ENCODE measurements at places on chromosomes 7 and 10.

DNA sequence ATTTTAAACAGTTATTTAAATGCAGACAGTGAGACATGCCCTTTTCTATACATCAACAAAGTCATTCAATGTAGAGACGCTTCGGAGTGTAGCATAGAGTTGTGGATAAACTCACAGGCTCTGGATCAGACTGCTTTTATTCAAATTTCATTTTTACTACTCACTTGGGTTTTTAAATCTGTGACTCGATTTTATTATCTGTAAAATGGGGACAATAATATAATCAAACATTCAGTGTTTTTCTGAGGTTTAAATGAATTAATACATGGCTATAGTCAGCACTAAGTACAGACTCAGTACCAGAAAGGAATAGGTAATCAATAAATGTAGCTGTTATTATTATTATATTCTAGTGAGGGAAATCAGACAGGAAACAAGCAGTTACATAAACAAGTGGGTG lies 43.4 kb downstream of the THSD7A start:
- no peak for DNase-seq

GRCh38 chr10:103613616-103614015 lies 120.1 kb downstream of the NEURL1 start:
- DNase-seq: no peak

DNA sequence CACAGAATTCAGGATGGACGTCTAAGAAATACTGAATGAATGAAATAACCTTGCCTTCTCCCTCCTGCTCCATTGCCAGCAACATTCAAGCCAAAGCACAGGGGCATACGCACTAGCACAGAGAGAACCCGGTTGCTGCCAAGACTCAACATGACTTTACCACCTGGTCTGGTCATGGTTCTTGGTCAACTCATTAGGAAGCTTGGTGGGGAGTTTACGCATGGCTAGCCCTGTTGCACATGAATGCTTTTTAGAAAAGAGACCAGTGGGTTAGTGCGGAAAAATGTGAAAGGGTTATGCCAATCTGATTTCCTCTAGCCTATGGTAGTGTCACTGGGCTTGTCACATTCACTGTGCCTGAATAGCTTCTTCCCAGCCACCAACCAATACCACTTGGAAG lies 187.6 kb upstream of the NEBL start:
- DNase-seq: peak; percentile 93

GRCh38 chr10:128316925-128317324 lies 190.7 kb upstream of the MKI67 start:
- no peak for DNase-seq

DNA sequence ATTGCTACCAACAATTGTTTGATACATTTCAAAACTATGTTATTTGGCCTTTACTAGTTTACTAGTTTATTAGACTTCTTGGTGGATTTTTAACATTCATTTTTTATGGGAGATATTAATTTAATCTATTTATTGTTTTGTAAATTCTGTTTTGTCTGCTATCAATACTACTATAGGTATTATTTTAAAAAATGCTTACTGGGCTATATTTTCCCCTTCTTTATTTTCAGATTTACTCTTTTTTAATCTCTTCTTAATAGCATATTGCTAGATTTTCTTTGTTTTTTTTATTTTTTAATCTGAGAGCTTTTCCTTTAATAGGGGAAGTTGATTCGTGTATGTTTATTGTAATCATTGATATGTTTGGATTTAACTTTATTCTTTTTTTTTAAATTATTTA lies 147.5 kb downstream of the CDK14 start:
- DNase-seq: no peak

GRCh38 chr10:60799971-60800650 lies 21.8 kb downstream of the CDK1 start:
- no peak for DNase-seq

DNA sequence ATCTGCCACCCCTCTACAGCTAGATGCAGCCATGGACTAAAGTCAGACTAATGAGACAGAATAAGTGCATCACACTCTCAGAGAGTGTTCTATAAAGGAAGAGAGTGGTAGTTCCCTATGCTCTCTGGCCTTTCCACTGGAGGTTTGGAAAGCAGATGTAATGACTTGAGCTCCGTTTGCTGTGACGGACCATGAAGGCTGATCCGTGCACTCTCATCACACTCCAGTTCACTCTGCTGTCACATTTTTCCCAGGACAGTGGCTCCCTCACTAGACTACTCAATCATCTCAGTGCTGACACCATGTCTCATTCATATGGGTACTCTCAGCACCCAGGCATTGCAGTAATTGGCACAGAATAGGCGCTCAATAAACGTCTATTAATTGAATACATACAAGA lies 20.4 kb downstream of the TRDMT1 start:
- no peak for DNase-seq

DNA sequence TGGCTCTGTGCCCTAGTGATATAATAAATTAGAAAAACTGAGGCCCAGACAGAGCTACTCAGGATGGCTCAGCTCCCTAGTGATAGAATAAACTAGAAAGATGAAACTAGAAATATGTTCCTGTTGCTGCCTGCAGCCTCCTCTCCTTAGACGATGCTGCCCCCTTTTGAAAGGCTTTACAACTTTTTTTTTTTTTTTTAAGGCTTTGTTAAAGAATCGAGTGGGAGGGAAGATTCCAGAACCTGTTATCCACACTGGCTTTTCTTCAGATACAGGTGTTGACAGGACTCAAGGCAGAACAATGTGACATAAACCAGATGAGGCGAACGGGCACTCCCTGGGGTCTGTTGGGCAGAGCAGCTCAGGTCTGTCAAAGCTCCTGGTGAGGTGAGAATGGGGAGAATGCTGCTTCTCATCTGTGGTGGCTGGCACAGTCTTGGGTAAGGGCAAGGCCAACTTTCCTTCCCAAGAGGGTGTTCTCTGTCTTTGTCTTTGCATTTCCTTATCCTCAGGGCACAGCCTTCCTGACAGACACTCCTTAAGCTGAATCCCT lies 175.1 kb downstream of the COBL start:
- peak; percentile 50 for DNase-seq

DNA sequence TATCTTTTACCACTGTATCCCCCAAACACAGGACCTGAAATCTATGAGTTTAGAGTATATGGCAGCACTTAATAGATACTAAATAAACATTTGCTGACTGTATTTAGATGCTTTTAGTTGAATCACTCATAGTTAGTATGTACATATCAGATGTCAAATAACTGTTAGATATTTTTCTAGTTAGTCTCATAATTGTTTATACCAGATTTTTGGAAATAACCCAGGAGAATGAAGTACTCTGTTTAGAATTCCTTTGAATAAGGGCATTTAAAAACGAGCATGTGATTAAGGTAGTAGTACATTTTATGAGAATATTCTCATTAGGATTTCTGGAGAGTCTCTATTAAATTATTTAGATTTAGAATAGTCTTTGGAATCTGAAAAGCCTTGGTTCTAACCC lies 22.3 kb upstream of the ZEB1 start:
- no peak for DNase-seq

DNA sequence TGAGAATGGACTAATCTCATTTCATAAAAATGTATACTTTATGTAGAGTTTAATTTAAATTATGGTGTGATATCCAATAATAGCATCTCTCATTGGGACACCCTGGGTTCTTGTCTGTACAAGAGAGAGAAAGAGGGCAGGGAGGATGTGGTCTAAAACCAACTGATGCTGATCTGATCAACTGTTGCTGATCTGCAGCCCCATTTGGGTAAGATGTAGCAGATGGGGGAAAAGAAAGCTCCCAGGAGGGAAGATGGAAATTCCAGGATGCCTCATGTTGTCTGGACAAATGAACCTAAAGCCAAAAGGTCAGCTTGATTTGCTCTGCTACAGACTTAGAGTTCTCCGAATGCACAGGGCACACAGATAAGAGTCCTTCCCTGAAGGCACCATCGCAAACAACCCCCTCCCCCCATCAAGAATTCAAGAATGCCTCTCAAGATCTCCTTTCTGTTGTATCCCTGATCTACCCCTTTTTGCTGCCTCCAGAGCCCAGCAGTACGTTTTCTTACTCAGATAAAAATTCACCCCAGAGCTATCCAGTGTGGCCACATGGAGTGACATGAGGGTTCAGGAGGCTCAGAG lies 171.4 kb upstream of the INHBA start:
- DNase-seq: peak; percentile 30

- no peak for DNase-seq
Observed at GRCh38 chr7:122262246-122262645, 42.3 kb downstream of the FEZF1 start.

DNA sequence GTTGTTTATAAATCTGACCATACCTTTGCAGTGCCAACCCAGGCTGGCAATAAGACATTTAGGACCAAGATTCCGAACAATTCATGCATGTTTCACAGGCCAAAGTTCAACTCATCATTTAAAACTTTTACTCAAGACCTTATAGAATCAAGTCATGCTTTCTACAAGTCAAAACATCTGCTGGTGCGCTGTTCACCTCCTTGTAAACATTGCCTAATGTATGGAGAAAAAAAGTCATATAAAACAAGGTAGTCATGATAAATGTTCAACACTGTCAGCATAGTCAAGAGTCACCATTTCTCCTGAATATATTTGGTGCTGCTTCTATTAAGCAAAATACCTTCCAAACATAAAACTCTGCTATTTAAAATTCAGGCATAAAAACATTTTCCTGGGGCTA lies 42.1 kb upstream of the AHR start:
- DNase-seq: no peak

DNA sequence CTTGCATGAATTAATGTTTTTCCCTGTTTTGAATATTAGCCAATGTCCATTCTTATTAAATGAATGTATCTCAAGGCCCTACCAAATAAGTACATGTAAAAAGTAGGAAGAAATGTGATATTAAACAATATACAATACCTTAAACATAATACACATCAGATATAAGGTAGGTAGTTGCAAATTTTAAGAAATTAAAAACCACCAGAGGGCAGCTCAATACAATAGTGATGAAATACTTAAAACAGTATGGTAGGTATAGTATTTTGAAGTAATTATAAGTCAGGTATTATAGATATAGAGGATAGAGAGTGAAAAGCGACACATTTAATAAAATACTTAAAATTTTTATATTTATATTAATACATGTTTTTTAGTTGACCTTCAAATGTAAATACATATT lies 43.6 kb upstream of the CDK14 start:
- peak; percentile 30 for DNase-seq

DNA sequence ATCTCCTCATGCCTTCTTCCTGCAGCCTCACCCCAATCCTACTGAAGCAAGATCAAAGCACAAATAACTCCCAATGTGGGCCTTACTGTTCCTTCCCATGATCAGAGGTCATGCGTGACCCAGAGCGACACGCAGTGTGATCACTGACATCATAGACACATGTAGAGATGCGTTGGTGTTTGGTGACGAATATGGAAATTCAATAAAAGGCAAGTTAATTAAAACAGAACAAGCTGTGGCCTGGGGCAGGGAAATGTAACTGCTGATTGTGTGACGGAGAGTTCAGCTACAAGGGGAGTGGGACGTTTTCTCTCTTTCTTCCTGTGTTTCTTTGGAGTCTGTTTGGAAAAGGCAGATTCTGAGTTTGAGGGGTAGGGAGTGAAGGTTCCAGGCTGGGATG lies 34.8 kb upstream of the CARD11 start:
- DNase-seq: peak; percentile 23

DNA sequence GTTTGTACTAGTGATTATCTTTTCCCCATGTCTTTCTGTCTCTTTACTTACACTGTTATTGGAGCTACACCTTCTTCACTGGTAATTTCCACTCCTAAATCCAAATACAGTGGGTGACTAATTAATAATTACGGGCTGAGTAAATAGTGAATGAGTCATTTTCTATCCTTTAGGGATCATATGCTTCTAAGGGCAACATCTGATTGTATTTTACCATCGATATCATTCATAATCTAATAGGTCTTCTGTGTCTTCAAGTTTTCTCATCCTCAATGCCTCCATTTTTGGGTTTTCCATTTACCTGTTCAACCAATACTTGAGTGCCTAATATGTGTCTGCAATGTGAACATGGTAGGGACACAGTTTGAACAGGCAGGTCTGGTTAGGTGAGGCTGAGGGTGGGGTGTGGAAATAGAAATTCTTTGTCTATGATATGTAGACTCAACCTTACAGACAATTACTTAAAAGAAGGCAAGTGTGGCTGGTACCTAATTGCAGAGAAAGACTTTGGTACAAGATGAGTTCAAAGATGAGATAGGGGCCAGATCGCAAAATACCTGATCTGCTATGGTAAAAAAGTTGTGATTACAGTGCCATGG lies 5.9 kb upstream of the DHX32 start:
- DNase-seq: no peak

DNA sequence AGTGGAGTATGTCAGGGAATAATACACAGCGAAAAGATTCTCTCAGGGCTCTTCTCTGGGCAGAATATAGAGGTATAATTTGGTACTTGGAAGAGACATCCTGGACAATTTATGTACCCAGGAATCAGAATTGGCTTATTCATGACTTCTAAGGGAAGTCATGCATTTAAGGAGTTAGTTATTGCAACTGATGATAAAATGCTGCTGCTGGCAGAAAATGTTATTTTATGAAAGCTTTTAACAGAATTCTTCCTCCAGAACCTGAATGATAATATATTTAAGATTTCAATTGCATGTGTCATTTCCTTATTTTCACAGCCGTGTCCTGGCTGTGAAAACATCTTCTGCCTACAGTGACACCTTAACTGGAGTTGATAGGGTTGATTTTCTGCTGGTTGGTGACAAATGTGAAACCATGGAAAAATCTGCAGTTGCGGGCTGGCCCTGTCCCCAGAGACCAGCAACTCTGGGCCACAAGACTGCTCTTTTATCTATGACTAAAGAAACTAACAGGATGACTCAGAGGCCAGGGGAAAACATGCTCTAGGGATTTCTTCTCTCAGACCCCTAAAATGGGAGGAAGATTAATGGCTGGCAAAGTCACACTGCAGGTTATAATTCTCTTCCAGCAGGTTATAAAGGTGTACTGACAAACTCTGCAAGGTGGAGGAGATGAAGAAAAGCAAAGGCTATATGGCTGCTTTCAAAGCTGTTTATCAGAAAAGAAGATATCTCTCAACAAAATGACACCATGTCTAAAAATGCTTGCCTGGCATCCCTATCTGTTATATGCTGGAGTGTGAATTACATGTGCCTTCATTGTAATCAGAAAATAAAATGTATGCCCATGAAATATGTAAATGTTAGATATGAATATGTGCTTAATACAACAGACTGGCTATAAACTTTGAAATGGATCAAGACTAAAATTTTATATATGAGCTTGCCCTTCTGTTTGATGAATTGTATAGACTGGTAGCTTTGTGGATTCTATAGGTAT lies 12.1 kb upstream of the TRUB1 start:
- DNase-seq: peak; percentile 88

DNA sequence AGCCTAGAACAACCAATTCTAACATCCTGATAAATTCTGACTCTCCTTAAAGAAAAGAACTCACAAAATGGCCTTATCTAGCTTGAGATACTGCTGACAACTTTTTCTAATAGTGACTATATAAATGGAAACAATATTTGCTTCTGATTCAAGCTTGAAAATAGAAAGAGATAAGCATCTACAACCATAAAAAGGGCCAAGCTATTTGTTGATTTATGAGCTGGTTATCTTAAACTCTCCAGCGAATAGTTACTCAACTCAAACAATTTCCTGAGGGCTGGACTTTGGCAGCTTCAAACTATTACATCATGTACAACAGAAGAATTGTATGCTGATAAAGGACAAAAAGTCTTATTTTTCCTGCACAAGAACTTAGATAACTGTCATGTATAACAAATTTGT lies 4.6 kb downstream of the USP54 start:
- DNase-seq: no peak
